ENCODE measurements at places on chromosomes 7 and 10.

GRCh38 chr10:74766501-74766900, 59.9 kb upstream of the KAT6B start:
- H3K4me1 ChIP-seq = no peaks in the 10 kb centered on the region
- no peak for DNase-seq
- H3K27me3 ChIP-seq = no peaks in the 10 kb centered on the region
- no peak overlapping the region for H3K4me3 ChIP-seq
- no peaks in the 10 kb centered on the region for H3K36me3 ChIP-seq

DNA sequence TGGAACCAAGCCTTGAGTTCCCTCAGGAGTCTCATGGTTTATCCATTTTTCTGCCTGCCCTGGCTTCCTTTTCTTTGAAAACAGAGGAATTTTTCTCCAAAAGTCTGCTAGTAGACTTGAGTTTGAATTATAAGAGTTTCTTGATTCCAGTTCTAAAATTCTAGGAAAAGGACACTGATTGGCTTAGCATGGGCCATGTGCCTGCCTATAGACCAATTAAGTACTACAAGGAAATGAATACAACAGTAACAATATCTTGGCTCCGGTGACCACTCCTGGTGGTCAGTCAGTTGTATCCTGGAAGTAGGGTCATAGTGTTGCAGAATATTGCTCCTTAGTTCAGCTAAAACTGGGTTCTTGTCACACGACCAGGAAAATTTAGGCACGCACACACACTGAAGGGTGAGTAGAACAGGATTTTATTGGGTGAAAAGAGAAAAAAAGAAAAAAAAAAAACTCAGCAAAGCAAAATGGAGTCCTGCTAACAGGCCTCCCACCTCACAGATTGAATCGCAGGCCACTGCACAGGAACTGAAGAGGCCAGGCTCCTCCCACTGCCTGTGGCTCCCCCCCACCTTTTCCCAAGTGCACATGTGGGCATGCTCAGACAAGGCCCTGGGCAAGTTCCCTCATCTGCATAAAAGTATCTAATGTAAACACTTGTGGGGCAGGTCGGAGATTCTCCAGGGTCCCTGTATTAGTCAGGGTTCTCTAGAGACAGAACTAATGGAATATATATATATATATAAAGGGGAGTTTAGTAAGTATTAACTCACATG, 155.1 kb downstream of the LYZL1 start:
- H3K4me1 ChIP-seq = no peaks in the 10 kb centered on the region
- no peak for DNase-seq
- no peak overlapping the region for H3K27ac ChIP-seq
- no peaks in the 10 kb centered on the region for H3K36me3 ChIP-seq
- H3K4me3 ChIP-seq = no peak overlapping the region
- no peaks in the 10 kb centered on the region for H3K27me3 ChIP-seq

- H3K4me3 ChIP-seq = no peak overlapping the region
- H3K27ac ChIP-seq = peak overlapping the region; percentile 52
These were observed 107.2 kb upstream of the EEPD1 start for GRCh38 chr7:36045830-36046341.

DNA sequence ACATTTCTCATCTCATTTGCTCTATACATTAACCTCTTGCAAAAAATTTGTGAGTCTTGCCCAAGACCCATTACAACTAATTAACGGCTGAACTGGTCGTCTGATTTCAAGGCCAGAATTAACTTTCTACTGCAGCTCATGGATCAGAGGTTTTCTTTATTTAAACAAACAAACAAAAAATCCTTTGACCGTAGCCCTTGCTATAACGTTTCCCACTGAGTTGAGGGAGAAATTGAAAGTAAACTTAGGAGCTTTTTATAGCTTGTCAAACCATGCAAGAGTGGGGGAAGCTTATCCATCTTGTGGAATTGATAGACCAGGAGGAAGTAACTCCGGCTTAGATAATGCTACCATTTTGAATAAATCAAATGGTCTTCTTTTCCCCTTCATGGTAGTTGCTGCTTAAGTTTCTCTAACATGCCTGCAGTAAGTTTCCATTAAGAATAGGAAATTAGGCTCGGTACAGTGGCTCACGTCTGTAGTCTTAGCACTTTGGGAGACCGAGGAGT, 3.3 kb downstream of the SRGN start:
- H3K4me3 ChIP-seq = no peak overlapping the region
- peak overlapping the region; percentile 57 for H3K27ac ChIP-seq
- no peak for DNase-seq
- no peaks in the 10 kb centered on the region for H3K36me3 ChIP-seq
- H3K4me1 ChIP-seq = no peaks in the 10 kb centered on the region

DNA sequence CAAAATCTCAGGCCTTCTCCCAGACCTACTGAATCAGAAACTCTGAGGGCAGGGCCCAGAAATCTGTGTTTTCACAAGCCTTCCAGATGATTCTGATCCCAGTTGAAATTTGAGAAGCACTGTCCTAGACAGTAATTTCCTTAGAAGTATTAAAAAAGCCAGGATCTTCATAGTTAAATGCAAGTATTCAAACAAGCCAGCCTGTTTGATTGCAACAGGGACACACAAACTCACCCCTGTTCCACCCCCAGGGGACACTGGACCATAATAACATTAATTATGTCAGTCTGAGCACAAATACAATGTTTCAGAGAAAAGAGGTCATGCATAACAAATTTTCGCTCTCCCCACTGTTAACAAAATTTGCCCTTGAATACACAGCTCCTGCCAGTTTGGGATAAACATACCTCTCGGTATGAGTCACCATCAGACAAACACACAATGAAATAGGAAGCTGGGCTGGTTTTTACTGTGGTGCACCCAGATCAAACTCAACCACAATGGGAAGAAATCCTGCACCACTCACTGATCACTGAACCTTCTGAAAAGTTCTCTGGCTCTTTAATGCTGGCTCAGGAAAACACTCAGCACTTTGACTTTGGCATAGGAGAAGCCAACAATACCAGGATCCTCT, 34.3 kb downstream of the ABLIM1 start:
- no peaks in the 10 kb centered on the region for H3K36me3 ChIP-seq
- H3K27me3 ChIP-seq = no peaks in the 10 kb centered on the region
- no peaks in the 10 kb centered on the region for H3K4me1 ChIP-seq
- no peak overlapping the region for H3K4me3 ChIP-seq
- H3K27ac ChIP-seq = peak overlapping the region; percentile 70

GRCh38 chr10:22932626-22933370, 4.9 kb downstream of the ARMC3 start:
- H3K36me3 ChIP-seq = no peaks in the 10 kb centered on the region
- no peaks in the 10 kb centered on the region for H3K4me1 ChIP-seq
- H3K27ac ChIP-seq = no peak overlapping the region
- H3K4me3 ChIP-seq = no peak overlapping the region

DNA sequence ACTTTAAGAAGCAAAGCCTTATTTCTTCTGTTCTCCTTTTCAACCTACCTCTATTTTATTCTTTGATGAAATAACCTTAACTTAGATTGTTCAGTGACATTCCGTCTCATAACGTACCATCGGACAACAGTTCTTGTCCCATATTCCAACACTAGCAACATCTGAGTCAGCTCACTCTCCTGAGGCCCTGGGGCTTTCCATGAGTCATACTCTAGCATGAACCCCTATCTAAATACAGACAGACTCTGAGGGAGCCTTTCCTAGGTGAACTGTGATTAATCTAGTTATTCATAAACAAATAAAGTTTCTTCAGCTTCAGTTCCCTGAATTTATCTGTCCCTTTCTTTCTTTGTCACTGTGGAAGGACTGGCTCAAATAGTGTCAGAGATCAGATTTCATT, 168.7 kb upstream of the LYZL1 start:
- no peak overlapping the region for H3K27ac ChIP-seq
- H3K4me1 ChIP-seq = no peaks in the 10 kb centered on the region
- no peak overlapping the region for H3K4me3 ChIP-seq
- H3K27me3 ChIP-seq = no peaks in the 10 kb centered on the region
